Naive thymus-derived CD8-positive, alpha-beta T cell (primary cell): ENCODE measurements at places on chromosomes 1 and 21. TPM values are rescaled to one million over a fixed set of nuclear protein-coding genes. Genes with fewer than 3 reads are reported as not detected.

The HMCN1 gene
- 0.26 TPM for total RNA-seq

The OLIG2 gene
- not detected for total RNA-seq

The HHIPL2 gene
- 0.60 TPM for total RNA-seq

The NDUFS5 gene
- 104 TPM for total RNA-seq

The NUF2 gene
- total RNA-seq = 3.5 TPM

The WRAP73 gene
- 37.4 TPM for total RNA-seq

The KCNA2 gene
- 0.22 TPM for total RNA-seq

The NUDT4B gene
- not detected for total RNA-seq

The CFAP107 gene
- total RNA-seq = not detected

The S100A7A gene
- not detected for total RNA-seq

The MEGF6 gene
- 197 TPM for total RNA-seq

The FCRL2 gene
- 2.7 TPM for total RNA-seq

The C1QC gene
- 1.5 TPM for total RNA-seq

The EXTL1 gene
- total RNA-seq = 0.26 TPM

The PDXK gene
- total RNA-seq = 60.6 TPM

The GBP5 gene
- 22.2 TPM for total RNA-seq

The TBX15 gene
- not detected for total RNA-seq

The SLC9C2 gene
- total RNA-seq = not detected

The ATP6V1G3 gene
- not detected for total RNA-seq

The RUNX3 gene
- 87.1 TPM for total RNA-seq

The SELE gene
- not detected for total RNA-seq

The PPM1J gene
- not detected for total RNA-seq

The AMIGO1 gene
- 32.8 TPM for total RNA-seq

The JAM2 gene
- total RNA-seq = 0.23 TPM

The GNG12 gene
- not detected for total RNA-seq

The XPR1 gene
- 19.1 TPM for total RNA-seq

The GSTM1 gene
- total RNA-seq = 0.38 TPM

The FALEC gene
- total RNA-seq = not detected

The RHD gene
- total RNA-seq = not detected

The CDK18 gene
- 6.1 TPM for total RNA-seq

The SKI gene
- total RNA-seq = 98.3 TPM

The S100A7 gene
- total RNA-seq = not detected

The KCNC4 gene
- total RNA-seq = 12.7 TPM

The VANGL2 gene
- total RNA-seq = 0.10 TPM

The DUSP12 gene
- total RNA-seq = 38.4 TPM

The UBXN10 gene
- total RNA-seq = not detected
